ENCODE measurements at places on chromosomes 1 and 21.

GRCh38 chr1:41837691-41838090 lies 81.0 kb downstream of the HIVEP3 start:
- DNase-seq = no peak

- peak; percentile 51 for DNase-seq
These were observed 127.4 kb upstream of the DPYD start for GRCh38 chr1:98048244-98048643.

DNA sequence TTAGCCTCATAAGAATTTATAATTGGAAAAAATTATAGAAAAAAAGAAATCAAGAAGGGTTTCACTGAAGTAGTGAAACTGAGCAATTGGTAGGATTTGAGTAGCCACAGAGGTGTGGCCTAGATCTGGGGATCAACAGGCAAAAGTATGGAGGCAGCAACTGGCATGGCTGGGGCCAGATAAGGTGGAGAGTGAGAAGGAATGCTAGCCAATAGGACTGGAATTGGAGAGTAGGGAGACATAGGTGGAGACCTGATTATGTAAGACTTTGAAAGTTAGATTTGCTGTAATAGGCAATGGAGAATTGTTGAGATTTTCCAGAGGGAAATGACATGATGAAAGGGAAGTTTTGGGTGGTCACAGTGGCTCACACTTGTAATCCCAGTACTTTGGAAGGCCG lies 24.6 kb upstream of the CGN start:
- no peak for DNase-seq

- DNase-seq = no peak
These were observed 226.6 kb upstream of the ST6GALNAC5 start for GRCh38 chr1:76640723-76641122.

- DNase-seq = no peak
These were observed 103.2 kb upstream of the DYNLT5 start for GRCh38 chr1:66648901-66649595.

DNA sequence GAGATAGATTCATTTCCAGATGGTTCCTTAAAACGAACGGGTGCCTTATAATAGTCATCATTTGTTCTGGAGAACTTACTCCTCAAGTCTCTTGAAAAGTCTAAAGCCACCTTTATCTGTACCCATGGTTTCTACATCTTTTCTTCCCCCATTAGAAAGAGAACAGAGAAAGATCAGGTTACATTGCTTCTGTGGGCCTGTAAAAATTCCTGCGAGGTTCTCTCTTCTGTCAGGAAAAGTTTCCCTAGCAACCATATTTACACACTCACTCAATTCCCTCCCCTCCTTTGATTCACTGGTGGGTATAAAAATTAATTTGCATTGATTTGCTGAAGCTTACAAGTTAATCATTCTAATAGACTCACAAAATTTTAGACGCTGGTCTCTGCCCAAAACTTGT lies 6.7 kb downstream of the PHC2 start:
- DNase-seq = no peak

GRCh38 chr1:188660572-188660971 lies 1817.1 kb downstream of the BRINP3 start:
- DNase-seq = no peak

- DNase-seq = no peak
These were observed 38.1 kb upstream of the POU3F1 start for GRCh38 chr1:38084700-38085099.

- no peak for DNase-seq
These were observed 6.3 kb downstream of the MAGI3 start for GRCh38 chr1:113396585-113396984.

DNA sequence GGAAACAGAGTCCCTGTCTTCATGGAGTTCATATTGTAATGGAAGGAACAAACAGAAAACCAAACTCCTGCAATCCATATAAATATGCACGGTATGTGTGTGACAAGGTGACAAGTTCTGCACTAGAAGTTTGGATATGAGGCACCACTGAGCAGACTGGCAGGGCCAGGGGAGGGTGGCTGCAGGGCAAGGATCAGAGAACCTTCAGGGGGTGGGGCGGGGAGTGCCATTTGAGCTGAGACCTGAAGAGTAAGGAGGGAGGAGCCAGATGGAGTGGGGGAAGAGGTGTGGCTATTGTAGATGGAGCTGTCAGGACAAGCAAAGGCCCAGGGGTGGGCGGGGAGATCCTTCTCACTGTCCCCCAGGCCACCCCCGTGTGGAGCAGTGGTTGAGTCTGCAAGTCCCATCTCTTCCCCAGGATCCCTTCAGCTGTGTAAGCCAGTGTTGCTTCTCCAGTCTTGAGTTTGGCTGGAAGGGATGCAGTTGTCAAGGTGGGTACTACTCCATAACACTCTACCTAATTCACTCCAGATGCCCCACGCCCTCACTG lies 76.4 kb downstream of the ATP5PO start:
- DNase-seq = no peak

- no peak for DNase-seq
These were observed 244.9 kb downstream of the KCNJ6 start for GRCh38 chr21:37671381-37671780.

GRCh38 chr1:42359466-42359865 lies 21.1 kb upstream of the RIMKLA start:
- DNase-seq = no peak

GRCh38 chr1:246709835-246710234 lies 14.4 kb upstream of the SCCPDH start:
- no peak for DNase-seq

GRCh38 chr21:32422064-32422463 lies 9.6 kb downstream of the EVA1C start:
- no peak for DNase-seq

GRCh38 chr1:43711049-43711448 lies 3.7 kb downstream of the ST3GAL3 start:
- DNase-seq = no peak

GRCh38 chr1:43538969-43539368 lies 8.3 kb downstream of the PTPRF start:
- DNase-seq = no peak

DNA sequence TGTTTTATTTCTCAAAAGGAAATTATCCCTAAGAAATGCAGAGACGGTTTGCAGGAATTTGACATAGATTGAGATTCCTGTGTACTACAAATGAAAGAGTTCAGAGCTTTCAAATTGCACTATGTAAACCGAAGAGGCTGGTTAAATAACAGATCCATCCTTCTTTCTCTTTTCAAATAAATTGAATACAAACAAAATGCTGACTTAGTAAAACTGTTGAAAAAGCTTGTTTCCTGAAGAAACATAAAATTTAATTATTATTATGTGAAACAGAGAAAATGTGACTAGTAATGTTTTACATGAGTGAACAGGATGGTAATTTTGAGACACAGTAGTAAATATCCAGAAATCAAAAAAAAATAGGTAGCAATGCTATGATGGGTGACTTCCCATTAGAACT lies 441.2 kb downstream of the LRRIQ3 start:
- no peak for DNase-seq

DNA sequence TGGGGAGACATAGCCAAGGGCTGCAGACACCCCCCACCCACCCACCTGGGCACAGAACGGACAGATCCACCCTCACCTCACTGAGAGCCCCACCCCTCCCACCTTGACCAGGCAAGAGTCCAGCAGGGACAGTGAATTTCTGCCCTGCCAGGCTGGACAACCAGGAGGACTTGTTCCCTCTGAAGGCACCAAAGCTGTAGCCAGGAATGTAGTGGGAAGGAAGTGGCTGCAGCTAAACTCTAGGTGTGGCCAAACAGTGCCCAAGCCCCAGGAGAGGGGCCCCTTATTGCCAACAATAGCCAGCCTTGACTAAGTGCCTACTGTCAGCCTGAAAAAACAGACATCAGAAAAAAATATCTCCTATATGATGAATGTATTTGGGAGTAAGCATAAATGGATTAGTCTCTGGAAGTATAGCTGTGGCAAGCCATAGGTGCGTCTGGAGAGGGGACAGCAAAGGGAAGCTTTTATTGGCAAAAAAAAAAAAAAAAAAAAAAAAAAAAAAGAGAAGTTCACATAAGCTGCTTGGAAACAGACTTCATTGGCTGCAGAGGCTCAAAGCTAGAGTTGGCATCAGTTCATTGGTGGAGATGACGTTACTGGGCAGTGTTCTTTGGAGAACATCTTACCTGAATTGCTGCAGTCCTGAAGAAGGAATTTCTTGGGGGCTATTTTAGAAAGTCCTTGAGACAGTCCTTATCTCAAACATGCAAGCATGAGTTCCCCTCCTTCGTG lies 64.1 kb upstream of the TMEM51 start:
- no peak for DNase-seq

DNA sequence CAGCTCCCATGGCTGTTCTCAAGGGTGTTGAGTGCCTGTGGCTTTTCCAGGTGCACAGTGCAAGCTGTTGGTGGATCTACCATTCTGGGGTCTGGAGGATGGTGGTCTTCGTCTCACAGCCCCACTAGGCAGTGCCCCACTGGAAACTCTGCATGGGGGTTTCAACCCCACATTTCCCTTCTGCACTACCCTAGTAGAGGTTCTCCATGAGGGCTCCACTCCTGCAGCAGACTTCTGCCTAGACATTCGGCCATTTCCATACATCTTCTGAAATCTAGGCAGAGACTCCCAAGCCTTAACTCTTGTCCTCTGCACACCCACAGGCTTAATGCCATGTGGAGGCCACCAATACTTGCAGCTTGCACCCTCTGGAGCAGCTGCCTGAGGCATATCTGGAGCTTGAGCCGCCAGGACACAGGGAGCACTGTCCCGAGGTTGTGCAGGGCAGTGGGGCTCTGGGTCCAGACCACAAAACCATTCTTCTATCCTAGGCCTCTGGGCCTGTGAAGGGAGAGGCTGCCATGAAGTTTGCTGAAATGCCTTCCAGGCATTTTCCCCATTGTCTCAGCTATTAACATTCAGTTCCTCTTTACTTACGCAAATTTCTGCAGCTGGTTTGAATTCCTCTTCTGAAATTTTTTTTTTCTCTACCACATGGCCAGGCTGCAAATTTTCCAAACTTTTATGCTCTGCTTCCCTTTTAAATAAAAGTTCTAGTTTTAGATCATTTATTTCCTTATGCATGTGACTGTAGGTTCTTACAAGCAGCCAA lies 8.8 kb upstream of the CAPN8 start:
- no peak for DNase-seq

DNA sequence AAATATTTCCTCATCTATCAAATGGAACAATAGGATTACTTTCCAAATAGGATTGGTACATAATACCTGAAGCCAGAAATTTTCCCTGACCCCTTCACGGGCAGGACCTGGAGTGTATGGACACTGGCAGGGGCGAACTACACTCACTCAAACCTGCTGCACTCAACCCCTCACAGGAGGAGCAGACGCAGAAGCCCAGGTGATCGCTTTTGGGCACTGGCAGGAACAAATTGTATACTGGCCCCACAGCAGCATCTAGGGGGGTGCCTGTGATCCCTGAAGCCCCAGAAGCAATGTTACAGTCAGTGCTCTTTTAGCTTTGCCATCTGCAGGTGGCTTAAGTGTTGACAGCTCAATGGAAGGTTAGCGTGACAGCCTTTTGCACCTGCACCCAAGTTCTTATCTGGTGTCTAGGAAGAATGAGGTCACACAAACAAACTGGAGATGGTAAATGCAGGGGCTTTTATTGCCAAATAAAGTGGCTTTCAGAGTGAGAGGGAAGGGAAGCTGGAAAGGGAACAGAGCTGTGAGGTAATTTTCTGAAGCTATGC lies 199.2 kb upstream of the NEGR1 start:
- no peak for DNase-seq

GRCh38 chr1:206631085-206631509 lies 4.2 kb upstream of the DYRK3 start:
- DNase-seq = no peak

DNA sequence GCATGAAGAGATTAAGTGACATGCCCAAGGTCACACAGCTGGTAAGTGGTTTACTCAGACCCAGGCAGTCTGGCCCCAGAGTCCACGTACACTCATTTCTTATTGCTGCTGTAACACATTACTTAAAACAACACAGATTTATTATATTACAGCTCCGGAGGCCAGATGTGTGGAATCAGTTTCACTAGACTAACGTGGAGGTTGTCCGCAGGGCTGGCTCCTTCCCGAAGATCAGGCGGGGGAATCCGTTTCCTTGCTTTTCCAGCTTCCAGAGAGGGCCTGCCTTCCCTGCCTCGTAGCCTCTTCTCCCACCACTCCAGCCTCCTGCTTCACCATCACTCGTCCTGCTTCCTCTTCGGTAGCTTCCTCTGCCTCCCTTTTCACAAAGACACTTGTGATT lies 81.2 kb downstream of the KCNN3 start:
- no peak for DNase-seq

Data from central memory CD8-positive, alpha-beta T cell (primary cell).